ENCODE measurements at places on chromosomes 2 and 18.

GRCh38 chr2:26292646-26293045, 47.9 kb downstream of the HADHB start:
- peak; percentile 56 for DNase-seq

DNA sequence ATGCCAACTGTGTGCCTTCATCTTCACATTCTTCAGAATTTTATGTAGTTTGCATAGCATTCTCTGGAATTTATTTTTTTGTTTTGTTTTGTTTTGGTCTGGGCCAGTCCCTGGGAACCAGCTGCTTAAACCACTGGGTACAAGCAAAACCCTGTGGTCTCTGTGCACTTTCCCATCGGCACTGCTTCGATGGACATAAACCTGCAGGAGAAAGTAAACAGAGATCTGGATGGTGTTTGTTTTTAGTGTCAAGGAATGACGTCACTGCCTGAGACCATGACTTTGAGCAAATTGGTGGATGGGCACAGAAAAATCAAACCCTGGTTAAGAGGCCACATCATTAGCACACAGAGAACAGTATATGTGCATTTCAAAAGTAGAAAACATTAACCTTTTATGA, 64.7 kb upstream of the RASGRP3 start:
- DNase-seq = peak; percentile 91

DNA sequence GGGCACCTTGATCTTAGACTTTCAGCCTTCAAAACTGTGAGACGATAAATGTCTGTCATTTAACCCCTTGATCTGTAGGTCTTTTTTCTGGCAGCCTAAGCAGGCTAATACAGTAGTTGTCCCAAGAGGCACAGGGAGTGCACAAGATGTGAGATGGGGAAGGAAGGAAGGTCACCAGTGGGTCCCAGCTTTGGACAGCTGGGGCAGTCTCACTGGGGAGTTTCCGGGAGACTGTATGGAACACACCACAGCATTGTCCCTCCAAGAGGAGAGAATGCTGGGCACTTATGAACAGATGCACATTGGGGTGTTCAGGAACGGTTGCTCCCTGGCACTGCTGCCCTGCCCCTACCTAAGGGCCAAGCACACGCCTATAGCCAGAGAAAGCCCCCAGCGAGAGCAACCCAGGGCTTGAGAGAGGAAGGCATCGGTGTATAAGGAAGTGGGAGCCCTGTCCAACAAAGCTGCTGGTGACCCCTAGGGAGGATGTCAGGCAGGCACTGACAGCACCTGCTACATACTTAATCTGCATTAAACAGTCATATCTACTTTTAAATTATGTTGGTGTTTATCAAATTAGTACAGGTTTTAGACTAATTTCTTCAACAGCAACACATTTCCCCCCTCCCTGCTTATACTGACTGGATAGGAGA, 11.6 kb upstream of the NCK2 start:
- no peak for DNase-seq

DNA sequence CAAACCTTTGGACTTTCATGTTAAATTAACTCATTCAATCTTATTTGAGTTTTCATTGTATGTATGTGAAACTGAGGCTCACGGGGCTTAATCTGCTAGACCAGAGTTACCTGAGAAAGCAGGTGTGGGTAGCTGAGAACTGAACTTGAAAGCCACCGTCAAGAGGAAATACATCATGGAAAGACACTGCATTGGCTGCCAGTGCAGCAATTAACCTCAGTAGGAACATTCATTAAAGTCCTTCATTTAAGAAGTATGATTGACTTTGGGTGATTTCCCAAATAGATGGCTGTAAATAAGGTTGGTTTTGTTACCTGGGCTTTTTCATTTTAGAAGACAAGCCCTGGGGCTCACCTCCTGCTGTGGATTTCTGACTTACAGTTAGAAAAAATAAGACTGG, 36.5 kb upstream of the MGAT5 start:
- DNase-seq = no peak

DNA sequence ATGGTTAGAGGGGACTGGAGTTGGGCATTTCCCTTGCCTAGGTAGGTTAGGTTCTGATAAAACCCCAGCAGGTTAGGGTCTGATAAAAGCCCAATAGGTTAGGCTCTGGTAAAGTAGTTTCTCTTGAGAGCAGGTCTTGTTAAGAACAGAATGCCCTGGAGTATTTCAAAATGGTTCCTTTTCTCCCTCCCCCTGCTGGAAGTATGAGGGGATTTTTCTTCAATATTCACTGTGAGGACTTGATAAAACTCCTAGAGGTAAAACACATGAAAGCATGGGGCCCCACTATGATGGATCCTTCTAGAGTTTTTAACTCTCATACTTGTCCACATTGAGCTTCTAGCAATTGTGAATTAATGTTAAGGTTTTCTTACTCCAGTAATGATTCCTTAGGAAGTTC, 27.6 kb downstream of the ANKAR start:
- no peak for DNase-seq

- no peak for DNase-seq
Observed at GRCh38 chr2:210227290-210228088, 2.2 kb upstream of the ACADL start.

DNA sequence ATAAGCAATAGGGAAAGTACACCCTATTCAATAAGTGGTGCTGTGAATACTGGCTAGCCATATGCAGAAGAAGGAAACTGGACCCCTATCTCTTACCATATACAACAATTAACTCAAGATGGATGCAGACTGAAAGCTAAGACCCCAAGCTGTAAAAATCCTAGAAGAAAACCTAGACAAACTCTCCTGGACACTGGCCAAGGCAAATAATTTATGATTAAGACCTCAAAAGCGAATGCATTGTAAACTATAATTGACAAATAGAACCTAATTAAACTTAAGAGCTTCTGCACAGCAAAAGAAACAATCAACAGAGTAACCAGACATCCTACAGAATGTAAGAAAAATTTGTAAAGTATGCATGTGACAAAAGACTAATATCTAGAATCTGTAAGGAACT, 41.1 kb upstream of the ASXL3 start:
- no peak for DNase-seq

GRCh38 chr2:29060441-29060840, 13.9 kb downstream of the PCARE start:
- DNase-seq = no peak

- DNase-seq = no peak
Observed at GRCh38 chr2:2887772-2888387, 489.7 kb downstream of the EIPR1 start.

GRCh38 chr2:233044974-233045605, 12.6 kb downstream of the NEU2 start:
- no peak for DNase-seq

DNA sequence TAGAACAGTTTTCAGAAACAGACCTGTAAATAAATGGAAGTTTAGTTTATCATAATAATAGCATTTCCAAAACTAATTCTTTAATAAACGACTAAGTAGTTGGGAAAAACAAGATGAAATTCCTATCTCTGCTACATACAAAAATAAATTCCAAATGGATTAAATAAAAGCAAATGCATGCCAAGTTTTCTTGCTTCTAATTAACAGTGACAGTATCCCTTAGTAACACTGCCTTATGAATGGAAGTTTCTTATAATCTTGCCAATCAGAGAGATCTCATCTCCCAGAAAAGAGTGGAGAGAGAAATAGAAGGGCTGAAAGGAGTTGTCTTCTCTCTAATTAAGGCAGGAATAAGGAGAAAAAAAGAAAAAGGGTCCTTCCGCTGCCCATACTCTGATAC, 133.9 kb downstream of the GFPT1 start:
- DNase-seq = peak; percentile 19

GRCh38 chr2:168149986-168150385, 97.4 kb downstream of the STK39 start:
- DNase-seq = no peak

GRCh38 chr2:230891509-230891908, 26.8 kb downstream of the ITM2C start:
- DNase-seq = no peak

- no peak for DNase-seq
Observed at GRCh38 chr2:128773641-128774319, 455.1 kb upstream of the HS6ST1 start.

DNA sequence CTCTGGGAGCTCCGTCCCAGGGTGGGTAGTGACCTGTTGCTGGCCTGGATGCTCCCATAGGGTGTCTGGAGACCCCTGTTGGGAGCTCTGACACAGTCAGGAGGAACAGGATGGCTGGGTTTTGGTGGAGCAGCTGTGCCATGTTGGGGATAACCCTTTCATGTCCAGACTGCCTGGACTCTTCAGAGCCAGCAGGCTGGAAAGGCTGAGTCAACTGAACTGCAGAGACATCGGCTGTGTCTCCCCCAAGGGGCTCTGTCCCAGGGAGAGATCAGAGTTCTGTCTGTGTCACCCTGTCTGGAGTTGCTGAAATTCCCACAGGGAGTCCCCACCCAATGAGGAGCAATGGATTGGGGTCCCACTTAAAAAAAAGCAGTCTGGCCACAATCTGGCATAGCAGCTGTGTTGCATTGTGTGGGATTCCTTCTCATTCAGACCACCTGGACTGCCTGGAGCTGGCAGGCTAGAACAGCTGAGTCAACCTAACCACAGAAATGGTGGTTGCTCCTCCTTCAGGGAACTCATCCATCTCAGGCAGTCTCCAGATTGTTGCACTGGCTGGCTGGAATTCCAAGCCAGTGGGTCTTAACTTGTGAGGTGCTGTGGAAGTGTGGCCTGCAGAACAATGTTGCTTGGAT, 37.2 kb downstream of the AGPS start:
- DNase-seq = peak; percentile 100

- DNase-seq = no peak
Observed at GRCh38 chr18:49804096-49804495, 9.2 kb downstream of the ACAA2 start.

GRCh38 chr2:240557808-240558207, at the start of gene ANKMY1:
Gene ANKMY1, minus strand, starts transcription at chr2:240557988. Its CDS starts 653 bp downstream, at chr2:240557335.
- DNase-seq = peak; percentile 59

DNA sequence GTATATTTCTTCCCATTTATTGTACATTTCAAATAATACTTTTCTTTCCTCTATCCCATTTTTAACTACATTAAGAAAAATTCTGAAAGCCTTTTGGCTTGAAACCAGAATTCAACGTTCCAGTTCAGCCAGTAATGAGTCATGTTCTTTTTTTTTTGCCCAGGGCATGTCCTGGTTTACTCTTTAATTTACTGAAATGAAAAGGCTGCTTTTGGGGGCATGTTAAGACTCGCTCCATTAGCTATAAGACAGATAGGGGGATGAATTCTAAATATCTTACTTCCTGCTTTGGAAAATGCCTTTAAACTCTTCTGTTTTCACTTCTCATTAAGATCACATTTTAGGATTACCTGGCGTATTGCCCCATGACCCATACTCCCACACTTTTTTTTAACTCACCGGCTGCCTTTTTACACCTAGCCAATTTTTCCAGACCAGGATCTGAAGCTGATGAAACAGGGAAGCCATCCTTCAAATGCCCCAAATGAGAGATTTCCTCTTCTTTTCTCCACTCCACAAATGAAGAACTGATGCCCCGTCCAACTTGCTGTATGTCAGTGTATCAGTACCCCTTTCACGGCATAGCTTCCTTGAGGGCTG, 585 bp downstream of the ABCA12 start:
- DNase-seq = peak; percentile 70

DNA sequence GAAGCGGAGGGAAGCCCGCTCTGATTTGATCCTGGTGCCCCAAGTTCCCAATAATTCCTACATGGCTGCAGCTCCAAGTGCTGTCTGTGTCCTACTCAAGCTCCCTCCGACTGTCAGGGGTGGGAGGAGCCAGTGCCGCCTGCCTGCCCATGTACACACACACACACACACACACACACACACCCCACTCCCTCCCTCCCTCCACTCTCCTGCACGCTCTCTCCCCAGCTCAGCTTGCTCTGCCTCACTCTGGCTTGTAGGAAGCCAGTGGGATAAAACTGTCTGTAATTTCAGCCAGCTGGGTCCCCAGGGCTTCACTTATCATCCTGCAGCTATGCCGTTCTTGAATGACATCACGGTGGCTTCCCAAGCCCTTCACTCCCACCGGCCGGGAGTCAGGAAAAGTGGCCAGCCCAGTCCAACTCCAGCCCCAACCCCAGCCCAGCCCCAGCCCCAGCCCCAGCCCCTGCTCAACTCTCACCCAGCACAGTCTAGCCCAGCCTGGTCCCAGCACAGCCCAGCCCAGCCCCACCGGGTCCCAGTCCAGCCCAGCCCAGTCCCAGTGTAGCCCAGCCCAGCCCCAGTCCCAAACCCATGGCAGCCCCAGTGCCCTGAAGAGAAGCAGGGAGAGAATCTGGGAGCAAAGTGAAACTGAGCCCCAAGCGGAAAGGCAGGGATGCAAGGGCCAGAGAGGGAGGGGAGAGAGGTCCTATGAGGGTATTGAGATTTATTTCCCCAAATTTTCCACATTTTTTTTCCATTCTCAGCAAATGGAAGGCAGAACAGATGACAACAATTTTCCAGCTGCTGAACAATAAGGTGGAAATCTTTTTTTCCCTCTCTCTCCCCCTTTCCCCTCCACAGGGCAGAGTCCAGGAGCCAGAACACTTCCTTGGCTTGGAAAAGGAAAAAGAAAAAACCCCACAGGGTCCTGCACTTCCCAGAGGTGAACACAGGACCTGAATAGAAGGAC, 144.0 kb downstream of the TNS1 start:
- DNase-seq = peak; percentile 82

- DNase-seq = no peak
Observed at GRCh38 chr18:59686260-59686659, 11.0 kb downstream of the CCBE1 start.

- peak; percentile 19 for DNase-seq
Observed at GRCh38 chr2:100244881-100245605, 77.3 kb downstream of the LONRF2 start.

DNA sequence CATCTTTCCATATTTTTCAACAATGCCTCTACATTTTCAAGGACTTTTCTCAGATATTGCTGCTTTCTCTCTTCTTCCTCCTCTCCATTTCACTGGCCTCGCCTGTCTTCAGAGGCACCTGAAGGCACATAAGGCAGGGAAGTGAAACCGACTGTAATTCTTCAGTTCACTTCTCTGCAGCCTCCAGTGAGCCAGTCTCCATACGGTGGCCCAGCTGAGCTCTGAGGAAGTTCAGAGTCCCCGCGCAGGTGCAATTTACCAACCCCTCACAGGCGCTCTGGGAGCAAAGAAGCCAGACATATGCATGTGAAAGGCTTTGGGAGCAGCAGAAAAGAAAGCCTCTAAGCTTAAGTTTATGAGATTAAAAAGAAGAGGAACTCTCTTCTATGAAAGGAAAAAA, 12.4 kb downstream of the KLHL14 start:
- DNase-seq = no peak
